ENCODE measurements at places on chromosomes 7 and 10.

- no peak for DNase-seq
These were observed 19.9 kb downstream of the TCAF1 start for GRCh38 chr7:143882020-143882603.

- DNase-seq: no peak
These were observed 167.9 kb upstream of the KIAA1217 start for GRCh38 chr10:24041034-24041433.

DNA sequence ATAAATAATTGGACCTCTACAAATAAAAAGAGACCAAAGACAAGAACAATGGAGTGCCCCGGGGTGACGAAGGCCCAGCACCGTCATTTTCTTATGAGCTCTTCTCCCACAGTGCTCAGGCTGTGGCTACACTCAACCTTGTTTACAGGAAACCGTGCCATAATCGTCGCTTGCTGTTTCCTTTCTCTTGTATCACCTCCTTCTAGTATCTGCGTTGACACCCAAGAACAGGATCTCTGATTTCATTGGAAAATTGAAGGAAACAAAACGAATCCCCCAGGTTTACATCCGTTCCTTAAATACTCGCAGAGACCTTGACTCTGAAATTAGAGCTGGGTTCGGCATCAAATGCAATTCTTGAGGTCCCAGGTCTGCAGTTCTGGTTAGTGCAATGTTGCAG, 1.7 kb upstream of the IGFBP3 start:
- no peak for DNase-seq

- peak; percentile 11 for DNase-seq
These were observed 104.0 kb downstream of the SLIT1 start for GRCh38 chr10:97081621-97082235.

DNA sequence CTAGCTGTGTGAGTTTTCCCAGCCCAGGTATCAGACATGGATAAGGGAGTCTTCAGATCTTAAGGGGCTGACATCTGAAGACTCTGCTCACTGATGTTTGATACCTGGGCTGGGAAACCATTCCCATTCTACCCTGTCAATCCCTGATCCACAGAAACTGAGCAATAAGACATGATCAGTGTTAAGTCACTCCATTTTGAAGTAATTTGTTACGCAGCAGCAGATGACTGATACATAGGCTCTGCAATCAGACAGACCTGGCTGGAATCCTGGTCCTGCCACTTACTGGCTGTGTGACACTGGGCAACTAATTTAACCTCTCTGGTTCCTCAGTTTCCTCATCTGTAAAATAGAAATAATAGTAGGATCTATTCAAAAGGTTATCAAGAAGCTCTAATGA, 6.6 kb downstream of the DCLRE1C start:
- no peak for DNase-seq
